T-helper 17 cell (primary cell): ENCODE measurements at places on chromosomes 1 and 21.

DNA sequence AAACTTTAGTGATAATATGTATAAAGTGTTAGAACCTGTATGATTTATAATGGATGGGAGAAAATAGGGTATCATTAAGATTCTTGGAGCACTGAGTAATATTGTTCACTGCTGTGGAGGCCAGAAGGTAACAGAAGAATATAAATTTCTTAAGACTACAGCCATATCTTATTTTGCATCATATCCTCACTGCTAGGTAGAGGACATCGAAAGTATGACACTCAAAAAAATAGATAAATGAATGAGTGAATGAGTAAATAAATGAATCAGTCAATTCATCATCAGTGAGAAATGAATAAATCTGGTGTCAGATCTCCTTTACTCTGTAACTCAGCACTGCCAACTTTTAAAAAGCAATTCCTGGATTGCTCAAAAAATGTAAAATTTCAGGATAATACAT lies 33.2 kb downstream of the RGS13 start:
- DNase-seq, result no peak

- DNase-seq, result no peak
These were observed 8.9 kb downstream of the ZBTB7B start for GRCh38 chr1:155011437-155012025.

- DNase-seq, result no peak
These were observed 172.6 kb downstream of the SLC44A5 start for GRCh38 chr1:75438355-75438754.

- no peak for DNase-seq
These were observed 176.2 kb downstream of the ROR1 start for GRCh38 chr1:63950023-63950422.

GRCh38 chr1:86849756-86850155 lies 64.2 kb downstream of the SELENOF start:
- no peak for DNase-seq

GRCh38 chr1:203153989-203154821 lies 21.4 kb downstream of the MYBPH start:
- DNase-seq, result no peak

DNA sequence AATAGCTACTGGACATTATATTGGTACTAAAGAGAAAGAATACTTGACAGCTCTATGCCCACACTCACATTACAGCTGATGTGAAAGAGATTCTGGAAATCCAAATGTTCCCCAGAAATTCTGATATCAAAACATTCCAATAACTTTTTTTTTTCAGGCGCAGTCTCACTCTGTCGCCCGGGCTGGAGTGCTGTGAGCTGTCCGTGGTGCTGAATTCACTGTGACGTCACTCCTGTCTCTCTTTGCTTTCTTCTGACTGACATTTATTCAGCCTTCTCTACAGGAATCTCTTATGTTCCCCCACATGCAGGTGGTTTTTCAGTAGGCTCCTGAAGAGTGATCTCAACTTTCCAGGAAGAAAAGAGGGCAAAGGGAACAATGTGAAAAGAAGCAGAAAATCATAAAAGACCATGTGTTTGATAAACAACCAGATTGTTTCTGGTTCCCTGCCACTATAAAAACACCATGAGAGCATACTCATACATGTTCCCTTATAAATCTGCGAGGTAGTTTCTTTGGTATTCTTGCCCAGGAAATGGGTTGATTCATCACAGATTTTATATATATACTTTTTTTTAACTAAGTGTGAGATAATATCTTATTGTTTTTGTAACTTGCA lies 6.2 kb downstream of the S100A7A start:
- DNase-seq, result peak; percentile 62
